Activated CD4-positive, CD25-positive, alpha-beta regulatory T cell treated with anti-CD3 and anti-CD28 coated beads, Interleukin-2, amount 50 U/mL, for 24 hours (primary cell): ENCODE measurements at places on chromosomes 1 and 21.

DNA sequence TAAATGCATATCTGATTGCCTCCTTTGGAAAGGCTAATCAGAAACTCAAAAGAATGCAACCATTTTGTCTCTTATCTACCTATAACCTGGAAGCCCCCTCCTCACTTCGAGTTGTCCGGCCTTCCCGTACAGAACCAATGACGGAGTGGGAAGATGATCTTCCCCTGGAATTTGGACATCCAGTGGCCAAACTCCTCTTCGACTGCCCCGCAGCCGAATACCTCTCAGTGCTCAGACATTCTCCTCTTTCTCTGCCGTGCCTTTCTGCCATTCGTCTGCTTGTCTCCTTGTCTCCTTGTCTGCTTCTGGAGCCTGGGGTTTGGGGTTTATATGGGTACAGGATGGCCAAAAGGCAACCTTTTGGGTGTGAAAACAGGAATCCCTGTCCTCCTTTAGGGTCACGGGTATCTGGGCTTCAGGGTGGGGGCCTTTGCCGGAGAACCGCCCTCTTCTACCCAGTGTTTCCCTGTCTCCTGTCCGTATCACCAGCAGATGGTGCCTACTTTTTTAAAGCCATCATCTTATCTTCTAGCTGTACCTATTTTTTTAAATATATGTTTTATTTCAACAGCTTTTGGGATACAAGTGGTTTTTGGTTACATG, 35.9 kb upstream of the RAB4A start:
- no peak for ATAC-seq

DNA sequence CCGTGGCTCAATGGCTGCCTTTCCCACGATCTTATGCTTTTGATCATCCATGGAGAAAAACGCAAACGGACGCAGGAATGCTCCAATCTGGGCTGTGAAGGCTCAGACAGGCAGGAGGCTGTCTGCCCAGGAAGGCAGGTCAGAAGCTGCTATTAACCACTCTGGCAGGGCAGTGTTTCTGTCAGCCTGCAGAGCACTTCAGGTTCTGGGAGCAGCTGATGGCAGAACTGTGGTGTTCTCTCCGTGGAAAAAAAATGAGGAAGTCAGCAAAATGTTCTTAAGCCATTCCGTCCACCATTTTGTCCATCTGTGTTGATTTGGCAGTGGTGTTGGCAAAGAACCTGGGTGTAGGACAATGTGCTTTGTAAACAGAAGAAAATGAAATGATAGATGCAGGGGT, 91.7 kb downstream of the SIM2 start:
- ATAC-seq = no peak

DNA sequence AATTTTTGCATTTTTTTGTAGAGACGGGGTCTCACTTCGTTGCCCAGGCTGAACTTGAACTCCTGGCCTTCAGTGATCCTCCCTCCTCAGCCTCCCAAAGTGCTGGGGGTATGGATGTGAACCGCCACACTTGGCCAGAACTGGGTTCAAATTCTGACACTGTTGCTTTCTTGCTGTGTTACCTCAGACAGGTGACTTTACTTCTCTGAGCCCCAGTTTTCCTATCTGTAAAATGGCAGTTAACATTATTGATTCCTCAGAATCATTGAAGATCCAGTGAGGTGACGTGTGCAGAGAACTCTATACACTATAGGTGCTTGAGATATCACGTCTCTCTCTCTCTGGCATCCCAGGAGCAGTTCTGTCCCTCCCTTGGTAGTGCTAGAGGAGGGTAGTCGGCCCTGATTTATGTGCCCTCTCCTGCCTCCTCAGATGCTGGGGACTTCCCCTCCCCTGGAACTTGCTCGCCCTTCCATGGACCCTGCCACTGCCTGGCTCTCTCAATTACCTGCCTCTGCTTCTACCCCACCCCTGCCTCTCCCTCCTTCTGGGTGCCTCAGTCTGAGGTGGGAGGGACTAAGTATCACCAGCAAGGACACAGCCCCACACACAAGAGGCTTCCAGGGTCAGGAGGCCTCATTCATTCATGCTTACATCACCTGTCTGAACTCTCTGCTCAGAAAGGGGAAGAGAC, 2.8 kb upstream of the HPCA start:
- ATAC-seq = no peak

DNA sequence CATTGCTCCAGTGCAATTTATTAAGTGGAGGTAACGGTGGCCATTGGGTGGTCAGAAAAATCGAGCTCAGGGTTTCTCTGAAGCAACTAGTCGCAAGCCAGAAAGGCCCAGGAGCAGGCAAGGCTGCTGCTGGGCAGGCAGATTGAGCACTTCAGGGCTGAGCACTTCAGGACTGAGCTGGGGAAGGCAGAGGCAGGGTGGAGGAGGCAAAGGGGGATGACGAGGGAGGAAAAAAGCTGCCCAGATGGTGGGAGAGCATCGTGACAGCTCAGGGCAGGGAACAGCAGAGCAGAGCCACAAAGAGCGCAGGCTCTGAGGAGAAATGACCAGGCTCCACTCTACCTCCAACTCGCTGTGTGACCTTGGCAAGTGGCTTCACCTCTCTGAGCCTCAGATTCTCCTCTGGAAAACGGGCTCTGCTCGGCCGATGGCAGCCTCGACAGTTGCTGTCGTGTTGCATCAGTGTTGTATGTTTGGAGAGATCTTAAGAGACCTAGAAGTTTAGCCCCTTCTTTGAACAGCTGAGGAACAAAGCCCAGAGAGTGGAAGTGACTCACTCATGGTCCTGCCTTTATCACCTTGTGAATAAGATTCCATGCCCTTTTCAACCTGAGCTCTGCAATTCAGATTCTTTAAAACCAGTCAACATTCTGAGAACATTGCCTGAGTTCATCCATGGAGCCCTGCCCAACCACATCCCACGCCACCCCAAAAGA, 141.4 kb downstream of the SYF2 start:
- no peak for ATAC-seq

- no peak for ATAC-seq
These were observed 318.8 kb downstream of the PTPRU start for GRCh38 chr1:29555043-29555620.
